DMS153 (cell line): ENCODE measurements at places on chromosomes 7 and 10.

- no peak for DNase-seq
These were observed 2.9 kb downstream of the LRGUK start for GRCh38 chr7:134129856-134130523.

GRCh38 chr10:17229717-17229966 is 1.6 kb downstream of the VIM start:
- no peak for DNase-seq

- DNase-seq, result no peak
These were observed 77.5 kb downstream of the FOXL3 start for GRCh38 chr7:367351-367901.

GRCh38 chr7:97772045-97772901 is 40.4 kb downstream of the TAC1 start:
- peak; percentile 85 for DNase-seq

- no peak for DNase-seq
These were observed 14.0 kb upstream of the CYP3A7 start for GRCh38 chr7:99748846-99749579.

GRCh38 chr10:114915294-114915693 is 22.7 kb upstream of the TRUB1 start:
- DNase-seq, result no peak

DNA sequence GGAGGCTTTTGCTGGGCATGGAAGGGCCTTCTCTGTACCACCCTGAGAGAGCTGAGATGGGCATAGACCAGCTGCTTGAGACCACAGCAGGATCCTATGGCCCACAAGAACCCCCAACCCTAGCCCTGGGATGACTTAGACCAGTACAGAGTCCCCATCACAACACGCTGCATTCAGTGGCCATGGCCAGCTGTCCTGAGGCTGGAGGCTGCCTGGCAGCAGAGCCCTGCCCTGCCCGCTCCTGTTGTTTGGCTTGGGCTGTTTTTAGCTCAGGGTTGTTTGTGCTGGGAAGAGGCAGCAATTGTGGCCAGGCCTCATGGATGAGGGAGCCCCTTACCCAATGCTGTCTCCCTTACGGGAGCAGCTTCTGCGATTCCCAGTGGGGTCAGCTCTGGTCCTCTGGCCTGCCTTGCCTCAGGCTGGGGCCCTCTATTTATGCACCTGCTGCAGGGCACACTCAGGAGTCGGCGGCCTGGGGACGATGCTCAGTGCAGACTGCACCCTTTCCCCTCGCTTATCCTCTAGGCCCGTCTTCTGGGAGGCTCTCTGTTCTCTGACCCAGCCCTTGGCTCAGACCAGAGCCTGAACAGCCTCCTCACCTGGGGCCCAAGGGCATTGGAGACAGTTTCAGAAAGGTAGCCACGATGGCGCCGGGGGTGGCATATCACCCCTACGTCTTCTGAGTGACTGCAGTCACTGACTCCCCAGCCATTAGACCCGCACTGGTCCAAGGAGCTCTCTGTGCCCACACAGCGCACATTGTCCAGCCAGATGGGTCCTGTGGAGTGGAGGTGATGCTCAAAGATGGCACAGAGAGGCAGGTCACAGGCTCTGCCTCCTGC is 6.3 kb downstream of the LOXL4 start:
- DNase-seq, result no peak

- no peak for DNase-seq
These were observed 183.1 kb downstream of the TAX1BP1 start for GRCh38 chr7:27922907-27923641.

GRCh38 chr7:19000410-19000809 is 117.0 kb downstream of the TWIST1 start:
- DNase-seq, result no peak

GRCh38 chr7:106012935-106013439 is 49.9 kb downstream of the CDHR3 start:
- no peak for DNase-seq

DNA sequence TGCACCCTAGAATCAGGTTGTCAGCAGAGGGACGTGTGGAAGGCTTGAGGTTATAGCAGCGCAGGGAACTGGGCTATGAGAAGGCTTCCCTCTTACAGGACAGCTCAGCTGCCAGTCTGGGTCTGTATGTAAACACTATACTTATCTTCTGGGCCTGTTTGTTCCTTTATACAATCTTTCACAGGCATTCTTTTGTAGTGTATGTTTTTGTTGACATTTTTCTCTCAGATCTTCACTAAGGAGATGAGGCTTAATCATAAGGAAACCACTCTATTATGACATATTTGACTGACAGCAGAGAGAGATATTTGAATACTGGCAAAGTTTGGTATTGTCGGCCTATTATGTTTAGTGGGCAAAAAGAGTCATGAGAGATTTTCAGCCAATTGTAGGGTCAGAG is 929 bp downstream of the GBF1 start:
- no peak for DNase-seq

DNA sequence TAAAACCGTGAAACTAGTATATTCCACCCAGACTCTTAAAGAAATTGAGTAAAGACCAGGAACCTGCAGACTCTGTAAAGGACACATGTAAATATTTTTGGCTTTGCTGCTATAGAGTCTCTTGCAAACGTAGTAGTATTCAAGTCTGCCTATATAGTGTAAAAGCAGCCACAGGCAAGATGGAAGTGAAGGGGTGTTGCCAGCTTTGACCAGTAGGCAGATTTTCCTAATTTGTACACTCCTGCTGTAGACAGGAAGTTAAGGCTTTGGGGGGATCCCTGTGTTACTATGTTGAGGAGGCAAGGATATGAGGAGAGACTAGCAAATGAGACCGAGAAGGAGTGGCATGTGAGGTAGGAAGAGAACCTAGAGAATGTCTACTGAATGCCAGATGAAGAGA is 27.7 kb downstream of the WAC start:
- no peak for DNase-seq

DNA sequence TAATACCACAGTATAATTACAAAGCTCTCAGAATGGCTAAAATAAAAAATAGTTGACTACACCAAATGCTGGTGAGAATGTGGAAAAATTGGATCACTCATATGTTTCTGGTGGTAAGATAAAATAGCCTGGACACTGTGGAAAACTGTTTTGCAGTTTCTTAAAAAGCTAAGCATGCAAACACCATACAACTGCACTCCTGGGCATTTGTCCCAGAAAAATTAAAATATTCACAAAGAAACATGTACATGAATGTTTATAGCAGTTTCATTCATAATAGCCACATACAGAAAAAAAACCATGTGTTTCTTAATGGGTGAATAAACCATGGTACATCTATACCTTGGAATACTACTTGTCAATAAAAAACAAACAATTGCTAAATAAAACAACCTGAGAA is 172.9 kb downstream of the AHR start:
- DNase-seq, result no peak

- DNase-seq, result no peak
These were observed 49.8 kb upstream of the LEP start for GRCh38 chr7:128191136-128191844.

DNA sequence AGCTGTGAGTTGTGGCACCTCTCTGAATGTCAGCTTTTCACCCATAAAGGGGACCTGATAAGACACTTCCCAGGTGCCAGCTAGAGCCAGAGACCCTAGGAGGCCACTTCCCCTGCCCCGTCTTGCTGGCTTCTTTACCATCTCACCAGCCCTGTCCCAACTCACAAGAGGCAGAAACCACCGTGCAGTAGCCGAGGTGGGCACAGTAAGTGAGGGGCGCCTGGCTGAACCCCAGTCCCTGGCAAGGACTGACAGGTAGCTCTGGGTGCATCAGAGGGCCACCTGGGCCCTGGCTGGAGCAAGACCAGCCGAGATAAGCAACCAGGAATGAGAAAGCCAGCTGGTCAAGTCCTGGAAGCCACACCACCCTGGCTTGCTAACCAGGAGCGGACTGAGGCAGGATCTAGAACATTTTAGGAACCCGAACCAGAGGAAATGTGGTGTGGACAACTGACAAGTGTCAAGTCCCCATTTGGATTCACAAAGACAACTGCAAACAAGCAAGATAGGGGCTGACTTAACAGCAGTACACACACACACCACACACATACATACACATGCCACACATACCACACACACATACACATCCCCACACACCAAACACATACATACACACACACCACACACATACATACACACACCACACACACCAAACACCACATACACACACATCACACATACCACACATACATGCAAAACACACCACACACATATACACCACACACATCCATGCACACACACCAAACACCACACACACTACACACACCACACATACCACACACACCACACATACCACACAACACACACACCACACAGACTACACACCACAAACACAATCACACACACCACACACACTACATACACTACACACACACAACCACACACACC is 20.8 kb downstream of the OGDHL start:
- no peak for DNase-seq

GRCh38 chr7:44794331-44794730 is 2.1 kb upstream of the PPIA start:
- DNase-seq, result no peak

GRCh38 chr10:14982744-14983143 is 23.6 kb downstream of the MEIG1 start:
- no peak for DNase-seq

- DNase-seq, result peak; percentile 8
These were observed 1.2 kb downstream of the MCU start for GRCh38 chr10:72692994-72693781.

DNA sequence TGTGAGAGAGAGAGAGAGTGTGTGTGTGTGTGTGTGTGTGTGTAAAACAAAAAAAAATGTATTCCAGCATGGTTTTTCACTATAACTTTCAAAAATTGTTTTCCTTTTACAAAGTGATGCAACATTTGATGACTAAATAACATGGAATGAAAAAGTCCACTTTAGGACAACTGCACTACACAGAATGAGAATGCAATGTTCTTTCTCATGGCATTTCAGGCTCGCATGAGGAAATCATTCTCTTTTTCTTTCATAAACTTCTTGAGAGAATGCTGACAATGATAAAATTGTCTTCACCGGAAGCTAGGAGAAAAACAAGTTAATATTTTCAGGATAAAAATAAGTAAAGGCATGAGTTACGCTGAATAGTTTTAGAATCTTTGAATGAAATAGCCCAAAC is 53.7 kb downstream of the SLC16A12 start:
- no peak for DNase-seq

GRCh38 chr10:6050801-6051445 is 11.2 kb downstream of the IL2RA start:
- DNase-seq, result no peak

DNA sequence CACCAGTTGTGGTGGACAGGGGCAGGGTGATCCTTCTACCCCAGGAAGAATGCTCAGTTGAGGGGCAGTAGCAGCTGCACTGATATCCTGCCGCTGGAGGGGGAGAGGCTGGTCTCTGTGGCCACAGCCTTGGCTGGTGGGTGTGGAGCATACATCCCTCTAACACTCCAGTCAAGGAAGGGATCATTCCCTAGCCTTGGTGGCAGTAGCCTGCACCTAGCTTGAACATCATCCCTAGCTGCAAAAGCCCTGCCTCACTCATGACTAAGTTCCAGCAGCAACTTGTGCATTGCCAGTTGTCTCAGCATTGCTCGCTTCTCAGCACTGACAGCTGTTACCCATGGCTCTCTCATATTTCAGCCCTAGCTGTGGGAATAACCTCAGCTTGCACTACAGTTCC is 688.9 kb upstream of the POT1 start:
- DNase-seq, result no peak

DNA sequence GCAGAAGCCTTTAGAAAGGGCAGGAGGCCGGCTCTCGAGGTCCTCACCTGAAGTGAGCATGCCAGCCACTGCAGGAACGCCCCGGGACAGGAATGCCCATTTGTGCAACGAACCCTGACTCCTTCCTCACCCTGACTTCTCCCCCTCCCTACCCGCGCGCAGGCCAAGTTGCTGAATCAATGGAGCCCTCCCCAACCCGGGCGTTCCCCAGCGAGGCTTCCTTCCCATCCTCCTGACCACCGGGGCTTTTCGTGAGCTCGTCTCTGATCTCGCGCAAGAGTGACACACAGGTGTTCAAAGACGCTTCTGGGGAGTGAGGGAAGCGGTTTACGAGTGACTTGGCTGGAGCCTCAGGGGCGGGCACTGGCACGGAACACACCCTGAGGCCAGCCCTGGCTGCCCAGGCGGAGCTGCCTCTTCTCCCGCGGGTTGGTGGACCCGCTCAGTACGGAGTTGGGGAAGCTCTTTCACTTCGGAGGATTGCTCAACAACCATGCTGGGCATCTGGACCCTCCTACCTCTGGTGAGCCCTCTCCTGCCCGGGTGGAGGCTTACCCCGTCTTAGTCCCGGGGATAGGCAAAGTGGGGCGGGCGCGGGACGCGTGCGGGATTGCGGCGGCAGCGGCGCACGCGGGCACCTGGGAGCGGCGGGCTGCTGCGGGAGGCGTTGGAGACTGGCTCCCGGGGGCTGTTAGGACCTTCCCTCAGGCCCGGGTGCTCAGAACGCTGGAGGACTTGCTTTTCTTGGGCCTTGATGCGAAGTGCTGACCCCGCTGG is at the start of gene FAS:
FAS (plus strand) TSS at position 415 of the 777 bp plus-strand sequence; CDS start at position 494, 79 bp downstream.
- no peak for DNase-seq

- DNase-seq, result no peak
These were observed 3.0 kb downstream of the SMARCD3 start for GRCh38 chr7:151245360-151246101.

DNA sequence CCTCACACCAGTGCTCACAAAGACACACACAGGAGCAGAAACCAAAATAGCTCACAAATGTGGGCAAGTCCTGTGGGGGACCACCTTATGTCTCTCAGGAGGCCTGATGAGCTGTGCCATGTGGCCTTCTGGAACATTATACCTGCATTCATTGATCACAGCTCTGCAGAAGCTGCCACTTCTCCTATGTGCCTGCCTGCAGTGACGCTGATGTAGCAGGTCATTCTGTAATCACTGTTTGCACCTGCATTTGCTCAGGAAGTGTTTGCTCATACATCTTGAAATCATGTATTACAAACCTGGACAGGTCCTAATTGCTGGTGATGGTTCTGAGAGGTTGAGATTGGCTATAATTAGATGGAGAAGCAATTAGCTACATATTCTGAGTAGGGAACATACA is 310.2 kb downstream of the AUTS2 start:
- peak; percentile 84 for DNase-seq

GRCh38 chr10:67775279-67775678 is 62.7 kb downstream of the DNAJC12 start:
- DNase-seq, result no peak

DNA sequence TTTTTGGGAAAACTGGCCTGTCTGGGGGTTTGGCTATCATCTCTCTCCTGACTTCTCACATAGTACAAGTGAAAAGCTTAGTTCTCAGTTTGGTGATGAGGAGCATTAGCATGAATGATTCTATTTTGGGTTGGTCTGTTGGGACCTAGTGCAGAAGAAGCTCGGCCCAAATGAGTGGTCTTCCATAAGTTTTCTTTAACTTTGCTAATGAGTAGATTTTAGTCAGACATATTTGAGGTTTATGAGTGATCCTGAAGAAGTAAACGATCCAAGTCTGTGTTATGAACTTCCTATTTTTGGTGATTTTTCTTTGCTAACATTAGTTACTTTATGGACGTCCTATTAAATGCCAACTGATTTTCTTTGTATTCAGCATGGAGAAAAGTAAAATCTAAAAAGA is 51.7 kb upstream of the CALD1 start:
- no peak for DNase-seq

DNA sequence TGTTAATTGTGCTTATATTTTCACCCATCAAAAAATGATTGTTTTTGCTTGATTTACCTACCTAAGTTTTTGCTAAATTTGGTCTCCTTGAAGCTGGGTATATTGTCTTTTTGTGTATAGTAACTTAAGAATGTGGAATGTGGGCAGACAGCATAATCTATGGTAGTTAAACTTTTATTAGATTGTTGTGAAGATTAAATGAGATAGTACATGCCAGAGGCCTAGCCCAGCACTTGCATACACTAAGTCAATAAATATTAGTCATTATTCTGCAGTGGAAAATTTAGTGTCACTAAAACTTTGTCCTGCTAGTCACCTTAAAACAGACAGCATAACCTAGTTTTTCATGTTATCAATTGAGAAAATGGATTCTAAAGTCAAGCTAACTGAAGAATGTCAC is 19.3 kb upstream of the RPA3 start:
- DNase-seq, result no peak
